ENCODE measurements at places on chromosomes 2 and 18. TPM values are rescaled to one million over a fixed set of nuclear protein-coding genes. Genes with fewer than 3 reads are reported as not detected.

The CIDEA gene
- not detected for total RNA-seq

DNA sequence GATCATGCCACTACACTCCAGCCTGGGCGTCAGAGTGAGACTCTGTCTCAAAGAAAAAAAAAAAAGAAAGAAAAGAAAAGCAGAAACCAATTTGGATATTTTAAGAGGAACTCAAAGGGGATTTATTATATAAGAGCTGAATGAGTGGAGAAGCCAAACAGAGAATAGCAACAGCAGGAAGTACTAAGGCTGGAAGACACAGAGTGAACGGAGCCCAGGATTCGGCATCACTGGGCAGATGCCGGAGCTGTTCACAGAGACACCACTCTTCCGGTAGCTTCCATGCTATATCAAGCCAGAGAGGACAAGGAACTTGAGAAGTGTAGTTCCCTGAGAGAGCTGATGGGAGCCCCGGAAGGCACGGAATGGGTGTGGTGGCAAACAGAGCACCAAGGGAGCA lies 47.0 kb upstream of the CABLES1 start:
- DNase-seq: no peak
- H3K4me3 ChIP-seq: no peak overlapping the region
- peaks cover 4% of the 10 kb centered on the region for H3K27me3 ChIP-seq
- H3K4me1 ChIP-seq: peaks cover 6% of the 10 kb centered on the region

The TANK gene
- total RNA-seq: 55.0 TPM

GRCh38 chr2:42436370-42436769 lies 57.4 kb downstream of the KCNG3 start:
- no peak overlapping the region for H3K27ac ChIP-seq
- H3K4me3 ChIP-seq: no peak overlapping the region
- H3K36me3 ChIP-seq: no peaks in the 10 kb centered on the region
- peaks cover 5% of the 10 kb centered on the region for H3K27me3 ChIP-seq

DNA sequence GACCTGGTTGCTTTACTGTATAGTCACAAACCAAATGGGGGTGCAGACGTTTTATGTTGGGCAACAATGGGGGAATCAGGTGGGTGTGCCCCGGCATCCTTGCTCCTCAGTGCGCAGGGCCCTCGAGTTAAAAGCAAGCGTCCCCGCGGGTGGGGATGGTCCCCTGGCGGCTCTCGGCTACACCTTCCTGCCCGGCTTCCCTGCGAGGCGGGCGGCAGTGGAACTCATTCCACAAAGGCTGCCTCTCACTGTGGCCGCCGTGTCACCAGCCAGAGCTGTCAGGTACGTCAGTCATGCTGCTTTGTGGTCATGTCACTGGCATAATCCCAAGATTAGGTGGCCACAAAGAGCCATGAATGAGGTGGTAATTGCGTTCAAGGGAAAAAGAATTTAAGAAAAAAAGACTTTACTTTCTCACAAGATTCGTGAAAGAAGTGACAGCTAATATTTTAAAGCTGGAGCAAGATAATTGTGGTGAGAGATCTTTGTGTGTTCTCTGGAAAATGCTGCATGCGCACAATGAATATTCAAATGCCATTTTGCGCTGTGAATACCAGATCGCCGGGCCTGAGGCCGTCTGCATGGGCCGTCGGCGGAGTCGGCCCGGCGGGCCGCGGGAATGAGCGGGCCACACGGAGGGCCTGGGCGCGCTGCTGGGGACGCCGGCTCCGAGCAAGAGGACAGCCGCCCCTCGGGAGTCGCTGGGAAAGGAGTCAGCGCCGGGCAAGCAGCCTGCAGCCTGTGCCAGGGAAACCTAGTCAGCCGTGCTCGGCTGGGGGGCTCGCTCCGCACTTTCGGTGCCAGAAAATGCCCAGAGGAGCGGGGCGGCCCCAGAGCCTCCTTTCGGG lies 82.3 kb upstream of the LDLRAD4 start:
- DNase-seq: peak; percentile 76
- H3K27me3 ChIP-seq: no peaks in the 10 kb centered on the region
- H3K4me3 ChIP-seq: peak overlapping the region; percentile 90

DNA sequence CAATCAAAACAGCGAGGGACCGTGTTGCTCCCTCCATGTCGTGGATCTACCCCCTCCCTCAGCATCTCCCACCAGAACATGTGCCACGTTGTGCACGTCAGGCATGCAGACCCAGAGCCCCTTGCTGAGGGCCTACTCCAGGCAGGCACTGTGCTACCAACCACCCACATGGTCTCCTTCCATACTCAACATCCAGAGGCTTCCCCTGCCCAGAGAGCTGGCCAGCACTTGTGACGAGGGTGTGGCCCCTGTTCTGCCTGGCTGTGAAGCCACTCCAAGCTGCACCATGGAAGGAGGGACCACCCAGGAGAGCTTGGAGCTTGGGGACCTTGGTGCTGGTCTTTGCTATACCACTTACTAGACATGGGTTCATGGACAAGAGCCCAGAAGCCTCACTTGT lies 40.5 kb downstream of the REEP1 start:
- H3K36me3 ChIP-seq: no peaks in the 10 kb centered on the region
- no peaks in the 10 kb centered on the region for H3K4me1 ChIP-seq
- H3K4me3 ChIP-seq: no peak overlapping the region
- peaks cover 11% of the 10 kb centered on the region for H3K27me3 ChIP-seq
- no peak for DNase-seq

GRCh38 chr2:54952978-54953456 lies 97.2 kb downstream of the RTN4 start:
- no peak overlapping the region for H3K4me3 ChIP-seq
- no peak overlapping the region for H3K27ac ChIP-seq
- H3K4me1 ChIP-seq: no peaks in the 10 kb centered on the region
- DNase-seq: no peak
- no peaks in the 10 kb centered on the region for H3K27me3 ChIP-seq

- DNase-seq: peak; percentile 60
- H3K36me3 ChIP-seq: peaks cover 48% of the 10 kb centered on the region
Observed at GRCh38 chr2:203934041-203934492, 2.5 kb upstream of the ICOS start.

The PARD6G gene
- 0.21 TPM for total RNA-seq

GRCh38 chr2:111900859-111901258 lies 2.5 kb downstream of the MERTK start:
- peaks cover 47% of the 10 kb centered on the region for H3K27me3 ChIP-seq
- no peak overlapping the region for H3K4me3 ChIP-seq
- DNase-seq: no peak
- H3K36me3 ChIP-seq: no peaks in the 10 kb centered on the region
- no peak overlapping the region for H3K27ac ChIP-seq
- H3K4me1 ChIP-seq: peaks cover 14% of the 10 kb centered on the region

The PLCL1 gene
- 0.23 TPM for total RNA-seq

DNA sequence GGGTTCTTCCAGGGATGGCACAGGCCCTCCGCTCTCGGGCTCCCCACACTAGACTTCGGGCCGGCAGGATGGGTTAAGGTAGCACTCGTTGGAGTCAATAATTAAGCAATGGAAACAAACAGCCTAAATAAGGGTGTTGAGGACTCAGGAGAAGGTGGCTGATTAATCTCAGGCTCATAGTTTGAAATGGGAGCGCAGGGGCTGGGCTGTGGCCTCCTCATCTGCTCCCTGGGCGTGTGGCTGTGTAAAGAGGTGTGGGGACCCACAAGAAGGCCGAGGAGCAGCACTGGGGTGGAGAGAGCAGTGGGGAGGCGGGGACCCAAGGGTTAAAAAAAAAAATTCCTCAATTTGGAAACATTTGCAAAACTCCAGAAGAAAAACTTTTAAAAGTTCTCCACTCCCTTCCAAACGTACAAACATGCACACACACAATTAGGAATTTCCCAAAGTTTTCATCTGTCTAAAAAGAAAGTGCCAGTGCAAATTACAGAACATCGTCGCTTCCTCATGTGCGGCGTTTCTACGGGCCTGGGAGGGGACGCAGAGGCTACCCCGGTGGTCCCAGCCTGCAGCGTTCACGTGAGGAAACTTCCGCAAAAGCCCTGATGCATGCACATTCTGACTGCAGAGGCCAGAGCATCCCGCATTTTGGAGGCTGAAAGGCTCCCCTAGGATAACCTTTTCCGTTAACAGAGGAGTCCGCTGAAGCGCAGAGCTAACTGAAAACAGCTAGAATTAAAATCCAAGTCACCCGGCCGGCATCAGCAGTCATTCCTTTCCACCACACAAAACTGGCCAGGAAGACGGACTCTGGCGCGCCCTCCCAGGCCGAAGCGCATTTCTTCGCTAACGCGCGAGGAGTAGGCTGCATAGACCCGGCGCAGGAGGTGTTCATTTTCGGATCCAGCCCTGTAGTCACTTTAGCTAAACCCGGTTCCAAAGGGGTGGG lies 1.0 kb upstream of the TUBB6 start:
- peaks cover 14% of the 10 kb centered on the region for H3K36me3 ChIP-seq
- peak overlapping the region; percentile 72 for H3K4me3 ChIP-seq
- no peak overlapping the region for H3K27ac ChIP-seq
- peaks cover 62% of the 10 kb centered on the region for H3K27me3 ChIP-seq

- H3K36me3 ChIP-seq: no peaks in the 10 kb centered on the region
- no peak overlapping the region for H3K27ac ChIP-seq
- DNase-seq: no peak
- H3K27me3 ChIP-seq: peaks cover 7% of the 10 kb centered on the region
Observed at GRCh38 chr2:149062531-149062930, 24.0 kb downstream of the LYPD6B start.

DNA sequence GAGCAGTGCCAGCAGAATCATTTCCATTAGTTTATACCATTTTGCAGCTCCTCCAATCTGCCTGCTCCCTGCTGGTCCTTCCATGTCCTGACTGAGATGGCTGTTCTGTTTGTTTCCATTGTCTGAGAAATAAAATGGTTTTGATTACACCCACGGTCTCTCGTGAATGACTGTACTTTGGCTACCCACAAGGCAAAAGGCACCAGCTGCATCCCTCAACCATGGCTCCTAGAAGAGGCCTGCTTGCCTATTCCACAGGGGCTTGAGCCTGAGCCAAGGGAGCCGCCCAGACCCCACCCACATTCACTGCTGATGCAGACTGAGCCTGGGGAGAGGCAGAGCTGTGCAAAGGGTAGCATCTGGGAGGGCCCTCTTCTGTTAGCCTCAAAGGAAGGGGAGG lies 31.2 kb downstream of the MARCHF4 start:
- H3K4me1 ChIP-seq: peaks cover 19% of the 10 kb centered on the region
- no peak for DNase-seq
- no peak overlapping the region for H3K27ac ChIP-seq
- no peak overlapping the region for H3K4me3 ChIP-seq
- H3K27me3 ChIP-seq: no peaks in the 10 kb centered on the region

DNA sequence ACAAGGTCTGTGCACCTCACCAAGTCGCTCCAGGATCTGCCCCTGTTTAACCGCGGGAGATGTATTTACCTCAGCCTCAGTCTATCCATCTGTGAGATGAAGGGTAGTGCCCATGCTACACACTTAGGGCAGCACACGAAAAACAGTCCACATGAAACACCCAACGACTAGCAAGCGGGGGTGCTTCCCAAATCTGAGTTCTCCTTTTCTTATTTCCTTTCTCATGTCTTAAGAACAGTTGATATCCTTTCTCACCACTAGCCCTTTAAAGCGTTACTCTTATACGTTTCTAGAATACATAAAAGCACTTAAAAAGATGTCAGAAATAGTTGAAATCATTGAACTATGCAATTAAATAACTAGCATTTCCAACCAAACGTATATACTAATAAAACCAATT lies 207.3 kb upstream of the PXDN start:
- no peak for DNase-seq
- H3K27me3 ChIP-seq: peaks cover 24% of the 10 kb centered on the region

The C2orf72 gene
- total RNA-seq: 2.4 TPM

Measured in activated naive CD8-positive, alpha-beta T cell treated with anti-CD3 and anti-CD28 coated beads for 36 hours (primary cell).